Endothelial cell of coronary artery (primary cell): ENCODE measurements at places on chromosomes 4 and X. TPM values are rescaled to one million over a fixed set of nuclear protein-coding genes. Genes with fewer than 3 reads are reported as not detected.

Gene GRPR
- 0.09 TPM in 1 of 2 replicates, not detected in the other for total RNA-seq

Gene TGIF2LX
- not detected in 2 replicates for total RNA-seq

Gene ARX
- not detected in 2 replicates for total RNA-seq

Gene TRIM2
- 14.7 and 17.3 TPM in 2 replicates for total RNA-seq

Gene CCDC110
- 0.36 and 0.75 TPM in 2 replicates for total RNA-seq

Gene NAP1L3
- 0.18 and 0.56 TPM in 2 replicates for total RNA-seq

Gene ATP1B4
- total RNA-seq = not detected in 2 replicates

Gene DDX53
- not detected in 2 replicates for total RNA-seq

Gene MAGEB1
- total RNA-seq = not detected in 2 replicates

Gene TSC22D3
- total RNA-seq = 16.1 and 54.5 TPM in 2 replicates

Gene PRDM8
- 0.19 and 0.81 TPM in 2 replicates for total RNA-seq

Gene VSIG1
- 0.19 and 0.72 TPM in 2 replicates for total RNA-seq

Gene FBXW7
- total RNA-seq = 63.1 and 95.1 TPM in 2 replicates

Gene NAT8L
- 0.09 and 0.38 TPM in 2 replicates for total RNA-seq

Gene CXCL9
- not detected in 2 replicates for total RNA-seq

Gene GAB1
- total RNA-seq = 8.3 and 9.4 TPM in 2 replicates

Gene FGD1
- total RNA-seq = 2.0 and 2.8 TPM in 2 replicates

Gene GRIA2
- under 0.01 TPM in 1 of 2 replicates, not detected in the other for total RNA-seq
